ENCODE measurements at places on chromosomes 11 and 22.

GRCh38 chr11:62816557-62816956 lies 11.3 kb upstream of the NXF1 start:
- no peak for DNase-seq

DNA sequence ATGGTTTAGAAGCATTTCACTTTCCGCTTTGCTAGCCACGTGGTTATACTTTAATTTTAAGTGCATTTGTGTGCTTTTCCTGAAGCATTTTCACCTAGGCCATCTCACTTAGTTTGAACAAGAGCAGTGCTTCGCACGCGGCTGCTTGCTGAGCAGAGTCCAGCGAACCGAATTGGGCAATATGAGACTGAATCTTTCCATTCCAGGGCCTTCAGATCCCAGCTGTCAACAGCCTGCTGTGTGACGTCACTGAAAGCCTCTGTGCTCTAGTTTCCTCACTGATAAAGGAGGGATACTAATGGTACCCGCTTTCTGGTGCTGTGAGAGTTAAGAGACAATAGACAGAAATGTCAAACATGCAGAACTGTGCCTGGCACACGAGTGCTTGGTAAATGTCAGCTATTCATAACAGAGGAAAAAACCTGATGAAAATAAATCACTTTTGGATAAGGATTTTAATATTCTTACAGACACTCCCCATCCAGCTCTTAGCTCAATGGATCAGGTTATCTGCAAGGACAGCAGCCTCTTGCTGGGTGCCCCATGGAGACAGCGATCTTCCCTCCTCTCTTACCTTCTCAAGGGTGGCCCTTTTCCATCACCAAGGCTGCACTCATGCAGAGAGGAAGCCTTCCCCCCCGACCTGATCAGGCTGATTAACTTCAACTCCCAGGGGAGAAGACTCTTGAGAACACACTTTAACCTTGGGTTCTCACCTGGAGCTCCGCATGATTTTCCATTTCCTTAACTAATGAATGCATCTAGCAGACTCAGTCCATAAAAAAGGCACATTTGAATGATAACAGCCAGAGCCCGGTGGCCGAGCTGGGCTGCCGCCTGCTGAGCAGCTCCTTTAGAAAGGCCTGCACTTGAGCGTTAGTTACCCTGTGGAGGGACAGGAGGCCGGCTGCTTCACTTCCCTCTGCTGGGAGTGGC lies 3.5 kb upstream of the GLB1L3 start:
- DNase-seq = no peak

DNA sequence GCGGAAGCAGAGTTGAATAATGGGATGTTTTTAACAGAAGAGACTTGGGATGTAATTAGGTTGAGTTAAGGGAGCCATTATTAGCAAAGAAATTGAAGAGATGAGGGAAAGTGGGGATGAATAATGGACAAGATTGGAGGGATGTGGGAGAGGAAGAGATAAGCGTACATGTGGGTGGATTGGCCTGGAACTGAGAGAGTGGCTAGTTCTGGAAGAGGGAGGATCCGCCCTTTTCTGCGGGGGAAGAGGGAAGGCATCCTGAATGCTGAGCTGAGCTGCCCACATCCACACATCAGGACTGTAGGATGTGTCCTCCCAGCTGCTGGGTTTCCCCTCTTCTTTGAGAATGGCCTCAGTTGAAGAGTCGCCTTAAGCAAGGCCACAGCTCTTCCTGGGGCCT lies 68.3 kb upstream of the CADM1 start:
- DNase-seq = no peak

- DNase-seq = no peak
Measured at GRCh38 chr11:6232899-6233298, 1.5 kb downstream of the FHIP1B start.

DNA sequence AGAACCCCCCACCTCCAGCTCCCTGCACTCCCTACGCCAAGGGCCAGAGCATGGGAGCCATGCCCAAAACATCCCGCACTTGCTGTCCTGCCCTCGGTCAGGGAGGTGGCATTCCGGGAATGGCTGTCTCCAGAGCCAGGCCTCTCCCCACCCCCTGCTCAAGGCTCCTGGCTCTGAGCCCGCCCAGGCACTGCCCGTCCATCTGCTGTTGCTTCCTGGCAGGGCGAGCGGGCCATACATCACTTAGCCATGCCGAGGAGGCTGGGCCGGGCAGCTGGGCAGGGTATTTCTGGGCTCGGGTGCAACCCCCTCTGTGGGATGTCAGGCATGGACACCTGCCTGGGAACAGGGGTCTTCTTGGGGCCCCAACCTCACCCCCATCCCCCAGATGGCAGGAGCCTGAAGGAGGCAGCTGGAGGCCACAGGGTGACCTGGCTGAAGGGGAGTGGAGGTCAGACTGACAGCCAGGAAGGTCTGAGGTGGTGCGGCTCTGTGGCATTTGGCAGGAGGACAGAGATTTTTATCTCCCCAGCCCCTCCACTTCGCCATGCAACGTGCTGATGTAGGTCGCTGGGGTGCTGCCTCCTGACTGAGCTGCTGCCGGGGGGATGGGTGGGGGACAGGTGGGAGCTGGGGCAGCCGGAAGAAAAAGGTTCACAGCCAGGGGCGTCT lies 8.7 kb upstream of the CABP7 start:
- DNase-seq = no peak

DNA sequence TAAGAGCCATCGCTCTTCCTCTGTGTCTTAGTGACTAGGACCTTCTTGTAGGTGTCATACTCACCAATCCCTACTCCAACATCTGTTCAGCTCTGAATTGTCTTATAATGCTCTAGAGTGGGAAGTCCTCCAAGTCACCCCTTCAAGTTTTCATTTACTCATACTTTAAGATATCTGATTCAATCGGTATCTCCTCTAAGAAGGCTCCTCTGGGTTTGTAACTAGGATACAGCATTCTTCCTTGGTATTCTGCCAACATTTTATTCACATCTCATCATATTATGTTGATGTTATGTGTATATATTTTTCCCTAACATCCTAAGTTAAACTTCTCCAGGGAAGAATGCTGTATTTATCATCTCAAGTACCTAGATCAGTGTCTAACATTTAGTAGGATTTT lies 662.1 kb downstream of the NTM start:
- DNase-seq = no peak

DNA sequence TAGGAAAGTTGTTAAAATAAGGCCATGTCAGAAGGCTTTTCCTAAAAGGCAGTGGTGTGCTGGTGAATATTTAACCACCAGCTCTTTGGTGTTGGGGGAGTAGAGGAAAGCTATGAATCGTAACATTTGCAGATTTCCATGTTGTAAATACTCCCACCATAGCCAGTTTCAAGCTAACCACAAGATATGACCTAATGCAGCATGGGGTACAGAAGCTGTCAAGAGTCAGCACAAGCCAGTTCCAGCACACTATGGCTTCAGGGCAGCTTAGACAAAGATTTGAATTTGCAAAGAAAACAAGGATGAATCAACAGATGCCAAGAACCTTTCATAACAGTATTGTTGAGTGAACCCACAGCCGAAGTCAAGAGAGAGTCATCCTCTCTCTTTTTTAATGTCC lies 40.0 kb downstream of the COMMD9 start:
- DNase-seq = no peak

DNA sequence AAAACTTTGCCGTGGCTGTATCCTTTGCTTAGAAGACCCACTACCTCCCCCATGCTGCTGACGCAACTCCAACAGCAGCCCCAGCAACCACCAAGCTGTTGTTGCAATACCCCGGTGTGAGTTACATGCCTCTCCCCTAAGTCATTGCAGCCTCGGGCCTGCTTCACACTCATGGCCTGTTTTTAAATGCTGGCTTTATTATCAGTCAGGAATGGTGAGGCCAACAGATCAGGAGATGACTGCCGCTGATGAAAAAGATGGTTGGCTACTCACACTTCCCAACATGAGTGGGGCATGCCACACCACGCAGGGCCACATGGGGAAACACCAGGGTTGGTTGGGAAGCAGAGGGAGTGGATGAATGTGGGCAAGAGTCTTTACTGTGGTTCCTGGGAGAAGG lies 171.5 kb upstream of the SYT13 start:
- no peak for DNase-seq

- DNase-seq = no peak
Measured at GRCh38 chr11:880447-880846, 30.2 kb downstream of the CHID1 start.

GRCh38 chr11:95680169-95680929 lies 109.2 kb downstream of the FAM76B start:
- no peak for DNase-seq

DNA sequence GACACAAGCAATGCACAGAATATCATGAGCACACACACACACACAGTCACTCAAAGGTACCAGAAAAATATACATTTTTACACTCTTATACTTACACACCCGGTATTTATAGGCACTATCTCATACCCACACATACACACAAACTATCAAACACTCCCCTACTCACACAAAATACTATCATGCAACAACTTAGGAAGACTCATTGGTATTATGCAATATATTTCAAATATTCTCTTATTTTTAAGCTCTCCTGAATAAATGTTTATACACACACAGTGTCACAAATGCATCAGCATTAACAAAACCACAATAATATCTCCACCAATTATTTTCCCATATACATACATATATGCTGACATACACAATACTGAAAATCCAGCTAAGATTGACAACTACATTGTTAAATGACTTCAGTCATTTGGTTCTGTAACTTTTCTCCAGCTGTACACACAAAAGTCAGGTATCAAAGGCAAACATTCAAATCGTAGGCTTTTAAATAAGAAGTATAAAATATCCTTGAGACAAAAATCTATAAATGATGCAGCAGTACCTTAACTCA lies 2.6 kb upstream of the OR51I1 start:
- no peak for DNase-seq

- DNase-seq = no peak
Measured at GRCh38 chr22:21640810-21641209, 1.3 kb upstream of the SDF2L1 start.

- DNase-seq = no peak
Measured at GRCh38 chr11:133222425-133223330, 309.6 kb downstream of the OPCML start.

DNA sequence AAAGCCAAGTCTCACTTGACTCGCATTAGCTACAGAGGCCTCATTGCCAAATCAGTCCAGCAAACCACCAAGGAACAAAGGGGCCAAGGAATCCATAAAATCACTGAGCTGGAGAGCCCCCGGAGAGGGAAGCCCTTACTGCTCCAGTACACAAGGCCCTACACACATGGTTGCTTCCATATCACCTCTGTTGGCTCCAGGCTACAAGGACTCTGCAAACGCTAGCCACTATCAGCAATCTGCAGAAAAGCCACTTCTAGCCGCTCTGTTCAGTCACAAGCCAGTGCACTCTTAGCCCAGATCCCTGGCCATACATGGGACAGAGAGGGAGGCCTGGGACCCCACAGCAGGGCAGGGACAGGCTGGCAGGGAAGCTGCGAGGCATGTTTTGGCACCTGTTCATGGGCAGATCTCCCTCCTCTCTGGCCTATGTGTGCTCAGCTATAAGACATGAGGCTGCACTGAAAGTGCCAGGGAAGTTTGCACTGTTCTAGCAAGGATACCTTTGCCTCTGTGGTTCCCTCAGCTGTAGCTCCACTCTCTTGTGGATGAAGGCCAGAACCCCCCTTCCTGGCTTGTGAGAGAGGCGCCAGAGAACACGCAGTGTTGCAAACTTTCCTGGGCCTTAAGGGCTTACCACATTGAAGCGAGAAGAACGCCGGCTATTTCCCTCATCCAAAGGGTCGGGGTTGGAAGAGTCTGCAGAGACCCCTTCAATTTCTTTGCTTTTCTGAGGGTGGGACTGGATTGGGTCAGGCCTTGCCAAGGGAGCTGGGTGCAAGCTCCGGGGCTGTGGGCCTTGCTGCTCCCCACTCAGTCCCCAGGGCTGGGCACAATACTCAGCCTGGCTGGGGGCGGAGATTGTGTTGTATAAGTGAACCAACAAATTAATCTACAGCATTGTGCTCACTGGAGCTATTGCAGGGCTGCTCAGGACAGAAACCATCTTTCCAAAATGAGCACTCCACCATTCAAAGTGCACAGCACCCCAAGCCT lies 108.7 kb upstream of the PITPNB start:
- DNase-seq = no peak

DNA sequence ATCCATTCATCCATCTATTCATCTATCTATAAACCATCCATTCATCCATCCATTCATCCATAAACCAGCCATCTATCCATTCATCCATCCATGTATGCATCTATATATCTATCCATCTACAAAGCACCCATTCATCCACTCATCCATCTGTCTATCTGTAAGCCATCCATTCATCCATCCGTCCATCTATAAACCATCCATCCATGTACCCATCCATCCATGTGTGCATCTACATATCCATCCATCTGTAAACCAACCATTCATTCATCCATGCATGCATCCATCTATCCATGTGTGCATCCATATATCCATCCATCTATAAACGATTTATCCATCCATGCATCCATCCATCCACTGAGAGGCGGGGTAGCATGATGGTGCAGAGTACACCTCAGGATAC lies 58.4 kb downstream of the MPPED1 start:
- DNase-seq = no peak

DNA sequence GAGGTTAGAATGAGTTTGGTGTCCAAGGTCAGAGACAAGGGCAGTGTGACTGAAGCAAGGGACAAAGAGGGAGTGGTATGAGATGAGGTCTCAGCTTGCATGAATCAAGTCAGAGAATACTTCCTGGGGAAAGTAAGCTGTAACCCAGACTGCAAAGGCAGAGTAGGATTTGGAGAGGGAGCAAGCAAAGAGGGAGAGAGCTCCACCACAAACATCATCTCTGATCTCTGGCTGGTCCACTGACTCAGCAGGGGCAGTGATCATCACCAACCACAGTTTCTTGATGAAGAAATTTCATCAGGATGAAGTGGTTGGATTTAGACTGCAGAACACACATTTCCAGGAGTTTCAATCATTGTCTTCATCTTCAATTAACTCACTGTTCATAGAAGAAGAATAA lies 54.9 kb upstream of the HMGXB4 start:
- no peak for DNase-seq

- DNase-seq = no peak
Measured at GRCh38 chr22:28984482-28985158, 77.0 kb downstream of the C22orf31 start.

DNA sequence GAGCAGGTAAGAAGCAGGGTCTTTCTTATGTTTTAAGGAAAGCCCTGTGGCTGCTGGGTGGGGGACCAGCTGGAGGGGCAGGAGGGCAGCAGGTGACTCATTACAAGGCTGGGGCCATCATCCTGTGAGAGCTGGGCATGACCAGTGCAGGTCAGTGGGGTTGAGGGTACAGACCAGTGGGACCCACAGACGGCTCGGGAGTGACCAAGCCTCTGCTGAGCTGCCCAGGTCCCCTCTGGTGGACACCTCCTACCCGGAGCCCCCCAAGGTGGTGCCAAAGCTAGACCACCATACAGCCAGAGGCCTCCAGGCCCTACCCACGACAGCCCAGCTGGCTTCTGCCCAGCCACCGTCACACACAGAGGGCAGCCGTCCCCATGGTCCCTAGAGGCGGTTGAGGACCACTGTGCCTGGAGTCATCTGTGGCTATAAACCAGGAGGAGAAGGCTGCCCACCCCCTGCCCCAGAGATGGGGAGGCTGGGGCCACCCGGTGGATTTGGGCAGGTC lies 670 bp downstream of the MYEOV start:
- no peak for DNase-seq

GRCh38 chr11:2818503-2818902 lies 67.1 kb downstream of the CDKN1C start:
- DNase-seq = no peak

GRCh38 chr11:78796956-78797355 lies 222.3 kb upstream of the NARS2 start:
- no peak for DNase-seq

Data from activated naive CD4-positive, alpha-beta T cell treated with Interleukin-2 at 50 U/mL for 16 hours (primary cell).